Daoy (cell line): ENCODE measurements at places on chromosomes 16 and 17. TPM values are rescaled to one million over a fixed set of nuclear protein-coding genes. Genes with fewer than 3 reads are reported as not detected.
A peak's percentile ranks its signal among the peaks of the same experiment; 100 is the strongest.

KRT16 gene
- 1.0 TPM in 1 of 2 replicates, not detected in the other for total RNA-seq

EEF2KMT gene
- 14.1 and 16.7 TPM in 2 replicates for total RNA-seq

GRCh38 chr17:75060434-75061054 lies 13.5 kb downstream of the KCTD2 start:
- DNase-seq = no peak

GRCh38 chr16:66429290-66429962 lies 2.3 kb downstream of the BEAN1 start:
- DNase-seq = no peak

SOST gene
- 0.29 TPM in 1 of 2 replicates, not detected in the other for total RNA-seq

PYY gene
- not detected in 2 replicates for total RNA-seq

DNA sequence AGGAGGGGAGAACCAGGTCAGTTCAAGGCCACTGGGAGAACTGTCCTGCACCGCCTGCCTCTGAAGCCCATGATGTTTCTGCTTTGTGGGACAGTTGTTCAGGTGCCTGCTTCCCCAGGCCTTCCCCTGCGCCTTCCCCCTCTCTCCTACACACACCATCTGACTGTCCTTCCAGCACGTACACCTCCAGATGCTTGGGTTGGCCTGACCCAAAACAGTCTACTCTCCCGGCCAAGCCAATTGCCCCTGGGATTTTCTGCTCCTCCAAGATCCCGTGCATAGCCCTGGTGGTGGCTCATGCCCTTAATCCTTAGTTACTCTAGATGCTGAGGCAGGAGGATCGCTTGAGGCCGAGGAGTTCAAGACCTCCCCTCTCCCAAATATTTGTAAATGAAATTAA lies 684 bp upstream of the RSAD1 start:
- DNase-seq = no peak

GRCh38 chr16:64238571-64238970 lies 883.3 kb downstream of the CDH11 start:
- DNase-seq = peak; percentile 2

GRCh38 chr17:8056232-8056975 lies 17.5 kb downstream of the ALOX15B start:
- peak; percentile 51 for DNase-seq

KRTAP4-3 gene
- not detected in 2 replicates for total RNA-seq

DNA sequence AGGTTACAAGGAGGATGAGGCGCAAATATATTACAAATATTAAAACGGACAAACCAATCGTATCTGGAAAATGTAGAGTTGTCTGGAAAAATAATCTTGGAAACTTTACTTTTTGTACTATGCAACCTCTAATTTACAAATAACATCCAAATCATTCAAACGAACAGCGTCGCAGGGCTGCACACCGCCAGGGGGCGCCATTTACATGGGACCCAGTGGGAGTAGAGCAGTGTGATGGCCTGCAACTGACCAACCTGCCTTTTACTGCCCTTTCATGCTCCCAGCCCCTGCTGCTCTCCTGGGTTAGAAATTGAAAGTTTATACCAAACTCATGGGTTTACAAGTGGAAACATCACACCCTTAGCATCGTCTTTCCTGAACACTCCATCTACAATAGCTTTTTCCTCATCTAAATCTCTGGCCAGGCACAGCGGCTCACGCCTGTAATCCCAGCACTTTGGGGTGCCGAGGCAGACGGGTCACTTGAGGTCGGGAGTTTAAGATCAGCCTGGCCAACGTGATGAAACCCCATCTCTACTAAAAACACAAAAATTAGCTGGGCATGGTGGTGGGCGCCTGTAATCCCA lies 10.0 kb downstream of the PITPNC1 start:
- DNase-seq = peak; percentile 74

DNA sequence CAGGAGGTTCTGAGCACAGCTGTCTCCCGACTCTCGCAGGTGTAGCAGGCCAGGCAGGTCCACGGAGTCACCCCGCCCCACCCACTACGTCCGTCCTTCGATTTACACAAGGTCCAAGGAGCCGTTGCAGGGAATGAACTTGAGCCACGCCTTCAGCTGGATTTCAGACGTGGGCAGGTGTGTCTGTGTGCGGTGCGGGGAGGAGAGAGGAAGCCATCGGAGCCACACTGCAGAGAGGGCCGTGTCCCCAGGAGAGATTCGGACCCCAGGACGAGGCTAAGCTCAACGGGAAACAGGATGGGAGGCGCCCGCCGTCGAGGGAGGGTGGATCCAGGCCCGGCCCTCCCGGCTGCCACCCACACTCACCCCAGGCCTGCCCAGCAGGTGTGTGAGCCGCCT lies 50.3 kb downstream of the RPH3AL start:
- no peak for DNase-seq

DNA sequence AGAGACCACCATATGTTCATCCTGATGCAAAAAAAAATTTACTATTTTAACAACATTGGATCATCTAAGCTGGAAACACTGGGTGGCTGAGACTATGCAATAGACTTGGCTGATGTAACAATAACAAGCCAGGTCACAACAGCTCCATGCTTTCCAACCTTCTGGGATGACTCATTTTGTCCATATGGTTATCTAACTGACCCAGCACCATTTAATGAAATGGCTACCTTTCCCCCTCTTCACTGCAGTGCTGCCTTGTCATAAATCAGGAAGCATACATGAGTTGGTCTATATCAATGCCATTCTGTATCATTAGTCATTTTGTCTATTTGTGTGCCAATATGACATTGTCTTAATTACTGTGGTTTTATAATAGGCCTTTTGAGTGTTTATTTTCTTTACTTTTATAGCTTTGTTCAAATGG lies 217.6 kb upstream of the KCNJ16 start:
- DNase-seq = peak; percentile 38

RETREG3 gene
- 16.3 and 22.1 TPM in 2 replicates for total RNA-seq

TBC1D3K gene
- total RNA-seq = not detected in 2 replicates

GRCh38 chr17:70563281-70563820 lies 394.0 kb downstream of the KCNJ2 start:
- no peak for DNase-seq

GRCh38 chr16:65809627-65810026 lies 556.9 kb upstream of the CDH5 start:
- DNase-seq = no peak

NPB gene
- 0.21 and 0.97 TPM in 2 replicates for total RNA-seq

FAM171A2 gene
- 3.0 and 3.4 TPM in 2 replicates for total RNA-seq

DNA sequence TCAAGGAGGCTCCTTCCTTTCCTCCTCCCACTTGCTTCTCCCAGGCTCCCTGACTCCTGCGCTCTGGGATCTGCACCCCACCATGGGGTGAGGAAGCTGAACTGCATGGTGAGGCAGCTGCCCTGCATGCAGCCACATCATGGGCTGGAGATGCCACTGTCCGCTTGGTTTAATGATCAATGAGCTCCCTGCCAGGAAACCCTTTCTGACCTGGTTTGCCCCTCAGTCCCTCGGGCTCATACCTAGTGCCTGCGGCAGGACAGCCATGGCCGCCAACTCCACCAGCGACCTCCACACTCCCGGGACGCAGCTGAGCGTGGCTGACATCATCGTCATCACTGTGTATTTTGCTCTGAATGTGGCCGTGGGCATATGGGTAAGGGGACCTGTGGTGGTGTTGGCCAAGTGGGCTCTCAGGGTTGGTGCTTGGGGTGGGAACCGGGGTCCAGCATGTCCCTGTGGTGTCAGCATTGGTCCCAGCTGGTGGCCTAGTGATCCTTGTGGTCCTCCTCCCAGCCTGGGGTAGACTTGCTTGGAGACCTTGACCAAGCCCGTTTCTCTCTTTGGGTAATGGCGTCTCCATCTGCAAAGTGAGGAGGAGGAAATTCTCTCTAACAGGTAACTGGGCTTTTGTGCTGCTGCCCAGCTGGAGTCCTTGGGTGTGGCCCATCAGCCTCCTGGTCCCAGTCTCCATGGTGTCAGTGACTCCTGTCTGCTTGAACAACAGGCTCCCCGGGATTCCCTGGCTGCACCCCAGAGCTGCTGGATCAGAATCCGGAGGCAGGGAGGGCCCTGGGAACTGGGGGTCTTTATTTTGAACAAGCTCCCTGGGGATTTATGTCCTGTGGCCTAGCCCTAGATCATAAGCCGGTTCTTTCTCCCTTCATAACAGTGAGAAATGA lies at the start of gene SLC5A10:
TSS of gene SLC5A10 (plus strand) at position 225 of the 902 bp plus-strand sequence. CDS start at position 266, 41 bp downstream.
- DNase-seq = no peak

HS3ST4 gene
- not detected in 2 replicates for total RNA-seq

HS3ST3A1 gene
- total RNA-seq = 17.4 and 22.1 TPM in 2 replicates

- peak; percentile 6 for DNase-seq
These were observed 154.0 kb upstream of the HSBP1 start for GRCh38 chr16:83653785-83654184.

GRCh38 chr17:15171167-15172047 lies 93.7 kb downstream of the PMP22 start:
- DNase-seq = peak; percentile 83

- DNase-seq = no peak
These were observed 353.8 kb upstream of the HSBP1 start for GRCh38 chr16:83453977-83454376.

GRCh38 chr16:72976438-72977064 lies 71.4 kb downstream of the ZFHX3 start:
- DNase-seq = no peak

DNA sequence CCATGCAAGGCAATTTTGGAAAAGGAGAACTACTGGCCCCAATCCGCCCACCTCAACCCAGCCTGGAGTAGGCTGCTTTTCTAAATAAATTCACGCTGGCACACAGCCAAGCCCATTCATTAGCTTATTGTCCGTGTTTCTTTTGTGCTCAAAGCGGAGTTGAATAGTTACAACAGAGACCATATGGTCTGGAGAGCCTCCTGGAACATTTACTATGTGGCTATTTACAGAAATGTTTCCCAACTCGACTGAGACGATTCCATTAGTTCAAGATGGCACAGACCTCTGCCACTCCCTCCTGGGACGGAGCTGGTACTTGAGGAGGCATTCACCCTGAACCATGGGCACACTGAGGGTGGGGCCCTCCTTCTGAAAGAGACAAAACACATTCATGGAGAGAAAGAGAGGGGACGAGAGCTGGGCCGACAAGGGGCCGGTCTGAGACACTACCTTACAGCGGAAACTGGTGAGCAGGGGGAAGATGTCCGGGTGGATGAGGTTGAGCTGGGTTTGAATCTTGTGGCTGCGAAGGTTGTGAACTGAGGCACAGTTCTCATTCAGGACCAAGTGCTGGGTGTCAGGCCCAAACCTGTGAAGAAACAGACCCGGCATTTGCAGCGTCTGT lies 15.7 kb downstream of the ELAC2 start:
- no peak for DNase-seq

CCDC154 gene
- not detected in 2 replicates for total RNA-seq

GRCh38 chr16:69465083-69465721 lies 40.8 kb downstream of the CYB5B start:
- DNase-seq = peak; percentile 4

GRCh38 chr16:46929378-46930332 lies 43.8 kb downstream of the DNAJA2 start:
- DNase-seq = peak; percentile 48

TLCD2 gene
- 0.17 and 0.71 TPM in 2 replicates for total RNA-seq

CDH5 gene
- 0.06 TPM in 2 replicates for total RNA-seq

SMIM36 gene
- total RNA-seq = not detected in 2 replicates

- peak; percentile 94 for DNase-seq
These were observed 206.7 kb downstream of the ZNF423 start for GRCh38 chr16:49649013-49649765.

DNA sequence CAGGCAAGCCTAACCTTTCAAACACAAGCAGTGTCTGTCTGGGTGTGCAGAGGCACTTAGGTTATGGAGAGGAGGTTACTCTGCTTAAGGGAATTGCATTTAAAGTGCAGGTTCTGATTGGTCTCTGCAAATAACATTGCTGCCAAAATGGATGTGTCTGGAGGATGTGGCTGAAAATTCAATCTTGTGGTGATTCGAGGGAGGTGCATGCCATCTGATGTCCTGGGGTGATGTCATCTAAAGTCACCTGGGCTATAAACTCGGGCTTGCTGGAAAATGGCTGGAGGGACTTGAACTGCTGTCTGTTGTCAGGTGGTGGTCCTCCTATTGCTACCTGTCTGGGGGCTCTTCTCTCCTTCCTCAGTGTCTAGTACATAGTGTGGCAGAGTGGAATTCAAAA lies 28.3 kb upstream of the GPR139 start:
- no peak for DNase-seq

GRCh38 chr17:7045492-7046126 lies 1.7 kb upstream of the SLC16A11 start:
- peak; percentile 66 for DNase-seq

KIF18B gene
- 4.9 and 8.4 TPM in 2 replicates for total RNA-seq

DNA sequence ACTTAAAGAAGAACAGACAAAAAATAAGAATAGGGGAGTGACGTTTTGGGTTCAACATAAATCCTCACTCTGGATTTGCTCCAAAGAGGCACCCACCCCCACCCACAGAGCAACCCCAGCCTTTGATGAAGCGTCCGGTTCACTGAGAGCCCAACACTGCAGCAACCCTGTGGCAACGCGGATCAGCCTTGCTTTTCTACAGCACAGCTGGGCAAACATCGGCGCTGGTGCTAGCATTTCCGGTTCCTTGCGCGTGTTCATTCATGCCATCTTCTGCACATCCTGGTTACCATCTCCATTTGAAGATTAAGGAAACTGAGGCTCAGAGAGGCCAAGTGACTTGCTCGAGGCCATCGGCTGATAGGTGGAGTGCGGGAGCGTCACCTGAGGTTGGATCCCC lies 8.7 kb upstream of the GINS2 start:
- DNase-seq = no peak

- DNase-seq = peak; percentile 65
These were observed 36.3 kb upstream of the ZNF750 start for GRCh38 chr17:82876149-82876548.

GRCh38 chr16:66519482-66520373 lies 30.2 kb downstream of the TK2 start:
- no peak for DNase-seq

- peak; percentile 58 for DNase-seq
These were observed 8.6 kb downstream of the KRT10 start for GRCh38 chr17:40813804-40814203.

ST6GALNAC1 gene
- not detected in 2 replicates for total RNA-seq

- DNase-seq = no peak
These were observed 116.1 kb upstream of the IRX6 start for GRCh38 chr16:55207693-55208428.

DNA sequence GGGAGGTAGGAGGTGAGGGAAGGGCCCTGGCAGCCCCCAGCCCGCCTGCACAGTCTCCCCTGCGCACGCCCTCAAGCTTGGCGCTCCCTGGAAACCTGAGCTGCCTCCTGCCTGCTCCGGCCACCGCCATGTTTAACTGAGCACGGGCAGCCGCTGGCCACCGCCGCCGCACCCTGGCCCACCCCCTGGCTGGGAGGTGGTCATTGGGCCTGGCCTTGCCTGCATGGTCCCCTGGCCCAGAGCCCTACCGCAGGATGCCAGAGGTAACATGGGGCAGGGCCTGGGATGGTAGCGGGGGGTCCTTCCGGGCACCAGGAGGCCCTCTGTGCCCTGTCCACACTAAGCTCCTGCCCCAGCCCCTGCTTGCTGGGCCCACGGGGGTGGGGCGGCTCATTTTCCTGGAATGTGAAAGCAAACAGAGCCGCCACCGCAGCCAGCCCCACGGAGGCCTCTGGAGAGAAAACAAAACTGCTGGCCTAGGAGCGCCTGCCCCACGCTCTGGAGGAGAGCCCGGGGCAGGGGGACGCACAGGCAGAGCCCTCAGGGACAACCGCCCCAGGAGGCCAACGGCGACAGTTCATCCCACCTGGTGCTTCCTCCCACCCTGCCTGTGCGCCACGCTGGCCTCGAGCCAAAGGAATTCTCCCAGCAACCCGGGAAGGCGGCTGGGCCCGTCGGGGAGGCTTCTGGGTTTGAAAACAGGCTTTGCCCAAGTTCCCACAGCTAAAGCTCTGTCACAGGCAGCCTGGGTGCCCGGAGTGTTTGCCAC lies 8.9 kb downstream of the NHERF2 start:
- peak; percentile 88 for DNase-seq
